ENCODE measurements at places on chromosomes 11 and 22.

DNA sequence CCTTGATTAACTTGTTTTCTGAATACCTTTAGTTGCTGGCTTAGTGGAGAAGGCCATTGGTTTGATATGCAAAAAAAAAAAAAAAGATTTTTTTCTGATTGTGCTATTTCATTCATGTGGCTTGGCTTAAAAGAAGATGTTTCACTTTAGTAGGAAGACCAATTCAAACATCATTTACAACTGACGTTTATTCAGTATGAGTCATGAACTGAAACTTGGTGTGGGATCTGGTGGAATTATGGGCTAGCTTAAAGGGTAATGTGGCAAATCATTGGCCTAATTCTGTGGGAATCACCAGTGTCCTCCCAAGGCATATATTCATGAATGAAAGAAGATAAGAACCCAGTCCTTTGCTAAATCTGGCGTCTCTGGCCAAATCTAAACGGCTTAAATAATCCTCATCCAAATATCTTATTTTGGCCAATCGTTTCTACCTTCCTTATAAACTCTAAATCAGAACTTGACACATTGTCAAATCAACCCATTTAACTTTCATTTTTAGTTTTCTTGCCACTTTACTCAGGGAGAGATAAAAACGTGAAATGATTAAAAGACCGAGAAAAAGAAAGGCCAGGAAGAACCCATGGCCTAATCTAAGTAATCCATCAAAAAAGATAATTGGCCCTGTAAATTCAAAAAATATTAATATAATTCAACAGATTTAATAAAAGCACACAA, 77.0 kb downstream of the DDIAS start:
- no peak for DNase-seq

GRCh38 chr22:46075764-46076531, 74.4 kb upstream of the PPARA start:
- no peak for DNase-seq

- no peak for DNase-seq
Measured at GRCh38 chr11:35632301-35632700, 14.0 kb downstream of the FJX1 start.

GRCh38 chr11:59272771-59273372, 60.1 kb upstream of the MPEG1 start:
- DNase-seq = no peak

DNA sequence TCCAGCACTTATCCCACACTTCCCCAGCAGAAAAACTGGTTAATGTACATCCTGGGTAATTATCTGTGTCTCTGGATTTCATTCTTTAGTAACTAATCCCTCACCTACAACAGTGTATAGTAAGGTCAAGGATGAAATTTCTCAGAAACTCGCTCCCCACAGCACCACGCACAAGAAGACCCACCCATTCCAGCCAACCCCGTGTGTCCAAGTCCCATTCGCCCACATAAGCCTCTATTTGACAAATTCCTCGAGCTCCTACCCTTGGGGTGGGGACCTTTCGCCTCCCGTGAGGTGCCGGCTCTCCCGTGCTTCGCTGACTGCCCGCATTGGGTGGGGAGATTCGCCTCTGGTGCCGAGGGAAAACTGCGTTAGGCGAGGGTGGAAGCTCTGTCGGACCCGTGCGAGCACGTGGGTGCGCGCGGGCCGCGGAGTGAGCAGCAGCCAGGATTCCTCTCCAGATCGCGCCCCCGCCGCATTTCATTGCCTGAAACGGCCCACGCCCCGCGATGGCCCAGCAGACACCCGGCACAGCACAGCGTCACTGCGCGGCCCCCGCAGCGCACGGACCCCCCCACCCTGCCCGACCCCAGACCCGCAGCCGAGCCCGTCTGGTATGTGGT, 866 bp downstream of the EXPH5 start:
- DNase-seq = no peak

DNA sequence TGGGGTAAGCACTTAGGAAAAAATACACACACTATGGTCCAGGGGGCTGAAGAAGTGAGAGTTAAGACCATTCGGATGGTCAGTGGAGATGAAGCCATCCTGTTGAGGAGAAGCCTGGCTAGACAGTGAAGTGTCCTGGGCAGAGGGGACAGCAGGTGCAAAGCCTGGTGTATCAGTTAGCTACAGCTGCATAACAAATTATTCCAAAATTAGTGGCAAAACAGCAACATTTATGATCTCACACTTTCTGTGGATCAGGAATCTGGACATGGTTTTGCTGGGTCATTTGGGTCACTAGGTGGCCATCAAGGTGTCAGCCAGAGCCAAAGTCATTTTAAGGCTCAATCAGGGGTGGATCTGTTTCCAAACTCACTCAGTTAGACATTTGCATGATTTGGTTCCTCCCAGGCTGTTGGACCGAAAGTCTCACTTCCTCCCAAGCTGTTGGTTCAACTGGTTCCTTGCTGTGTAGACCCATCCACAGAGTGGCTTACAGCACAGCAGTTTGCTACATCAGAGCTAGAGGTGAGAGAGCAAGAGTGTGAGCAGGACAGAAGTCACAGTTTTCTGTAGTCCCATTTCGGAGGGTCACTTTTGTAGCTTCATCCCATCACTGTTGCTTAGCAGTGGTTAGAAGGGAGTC, 80.1 kb upstream of the ALX4 start:
- no peak for DNase-seq

GRCh38 chr22:42388130-42388797, 43.9 kb downstream of the NFAM1 start:
- DNase-seq = peak; percentile 82

- no peak for DNase-seq
Measured at GRCh38 chr11:121582296-121582695, 129.5 kb upstream of the SORL1-AS1 start.

DNA sequence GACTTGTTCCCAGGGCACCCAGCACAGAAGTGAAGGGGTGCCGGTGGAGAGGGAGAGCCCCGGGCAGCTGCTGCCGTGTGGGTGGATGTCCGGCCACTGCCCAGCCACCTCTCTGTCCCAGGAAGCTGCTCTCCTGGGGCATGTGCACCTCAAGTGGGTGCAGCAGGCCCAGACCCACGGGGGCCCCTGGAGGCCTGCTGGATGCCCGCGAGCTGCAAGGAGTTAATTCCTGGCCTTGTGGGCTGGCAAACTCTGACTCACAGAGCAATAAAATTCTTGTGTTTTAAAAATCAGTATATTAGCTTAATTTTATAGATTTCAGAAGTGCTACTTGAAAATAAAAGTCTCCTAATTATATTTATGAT, 37.4 kb upstream of the KCNQ1OT1 start:
- DNase-seq = no peak

DNA sequence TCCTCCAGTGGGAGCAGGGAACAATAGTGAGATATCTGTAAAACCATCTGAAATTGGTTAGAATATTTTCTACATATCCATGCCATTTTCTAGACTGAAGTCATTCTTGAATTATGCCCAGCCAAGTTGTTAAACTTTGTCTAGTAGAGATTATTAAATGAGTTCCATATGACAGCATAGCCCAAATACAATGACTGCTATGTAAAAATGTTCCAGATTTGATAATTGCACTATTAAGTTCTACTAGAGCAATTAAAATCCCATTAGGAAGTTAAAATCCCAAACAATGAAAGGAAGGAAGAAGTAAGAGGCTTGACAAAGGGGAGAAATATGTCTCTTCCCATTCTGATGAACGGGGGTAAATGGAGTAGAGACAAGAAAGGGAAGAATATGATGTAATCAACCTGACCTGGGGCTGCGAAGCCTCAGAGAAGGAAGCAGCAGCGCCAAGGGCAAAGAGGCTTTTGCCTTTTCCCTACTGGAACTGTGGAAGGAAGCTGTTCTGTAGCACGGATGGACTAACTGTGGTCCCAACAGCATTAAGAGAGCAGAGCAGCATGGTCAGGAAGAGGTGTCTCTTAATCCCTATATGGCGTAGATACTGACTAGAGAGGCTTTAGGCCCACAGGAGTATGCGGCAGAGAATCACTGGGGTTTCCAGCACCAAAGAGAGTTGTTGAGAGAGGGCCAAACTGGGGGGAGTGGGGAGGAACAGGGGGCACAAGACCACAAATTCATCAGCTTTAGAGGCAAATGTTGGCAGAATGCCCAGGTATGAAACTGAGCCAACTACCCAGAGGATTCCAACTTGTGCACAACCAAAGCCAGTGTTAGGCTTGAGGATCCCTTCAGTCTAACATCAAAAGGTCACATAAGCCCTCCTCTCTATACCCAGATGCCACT, 26.7 kb downstream of the RRP8 start:
- no peak for DNase-seq

DNA sequence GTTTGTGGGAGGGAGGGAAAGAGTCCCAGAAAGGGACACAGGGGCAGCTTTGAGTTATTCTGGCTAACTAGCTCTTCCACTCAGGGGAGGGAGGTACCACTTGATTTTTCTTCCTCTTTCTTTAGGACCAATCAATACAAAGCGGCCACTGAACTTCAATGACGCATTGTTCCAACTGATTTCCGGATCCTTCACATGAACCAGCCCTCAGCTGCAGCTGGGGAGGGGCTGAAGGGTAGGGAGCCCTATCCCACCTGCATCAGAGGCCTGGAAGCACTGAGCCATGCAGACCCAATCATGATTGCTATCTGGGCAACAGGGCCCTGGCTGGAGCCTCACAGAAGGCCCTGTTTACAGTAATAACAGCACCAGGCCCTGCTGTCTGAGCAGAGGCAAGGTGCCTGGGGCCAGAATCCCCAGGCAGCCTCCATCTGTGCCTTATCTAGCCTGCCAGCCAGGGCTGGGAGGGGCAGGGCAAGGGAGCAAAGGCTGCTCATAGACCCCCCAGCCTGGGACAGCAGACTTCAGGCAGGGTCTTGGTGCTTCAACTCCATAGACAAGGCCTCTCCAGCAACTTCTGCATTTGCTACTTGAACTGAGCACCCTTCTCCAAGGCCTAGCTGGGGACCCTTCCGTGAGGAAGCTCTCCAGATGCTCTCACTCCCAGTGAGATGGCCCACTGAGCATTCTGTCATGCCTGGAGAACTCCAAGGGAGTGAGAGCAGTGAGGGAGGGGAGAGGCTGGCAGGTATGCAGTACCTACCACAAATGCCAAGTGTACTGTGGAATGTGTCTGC, 22.5 kb downstream of the CLPB start:
- peak; percentile 79 for DNase-seq

- DNase-seq = no peak
Measured at GRCh38 chr11:103731670-103732069, 304.8 kb upstream of the DDI1 start.

DNA sequence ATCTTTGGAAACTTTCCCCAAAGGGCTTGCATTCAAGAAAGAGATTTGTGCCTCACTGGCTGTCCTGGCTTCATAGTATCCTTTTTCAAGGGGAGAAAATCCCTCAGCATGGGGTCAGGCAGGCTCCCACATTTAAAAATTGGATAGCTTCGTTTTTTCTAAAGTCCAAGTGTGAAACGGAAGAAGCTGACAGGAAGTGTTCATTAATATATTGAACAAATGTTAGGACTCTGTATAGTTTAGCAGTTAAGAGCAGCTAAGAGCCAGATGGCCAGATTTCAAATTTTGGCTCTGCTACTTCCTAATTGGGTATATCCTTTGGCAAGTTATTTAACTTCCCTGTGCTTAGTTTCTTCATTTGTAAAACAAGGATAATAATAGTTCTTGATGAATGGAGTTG, 354.9 kb upstream of the FAT3 start:
- no peak for DNase-seq

DNA sequence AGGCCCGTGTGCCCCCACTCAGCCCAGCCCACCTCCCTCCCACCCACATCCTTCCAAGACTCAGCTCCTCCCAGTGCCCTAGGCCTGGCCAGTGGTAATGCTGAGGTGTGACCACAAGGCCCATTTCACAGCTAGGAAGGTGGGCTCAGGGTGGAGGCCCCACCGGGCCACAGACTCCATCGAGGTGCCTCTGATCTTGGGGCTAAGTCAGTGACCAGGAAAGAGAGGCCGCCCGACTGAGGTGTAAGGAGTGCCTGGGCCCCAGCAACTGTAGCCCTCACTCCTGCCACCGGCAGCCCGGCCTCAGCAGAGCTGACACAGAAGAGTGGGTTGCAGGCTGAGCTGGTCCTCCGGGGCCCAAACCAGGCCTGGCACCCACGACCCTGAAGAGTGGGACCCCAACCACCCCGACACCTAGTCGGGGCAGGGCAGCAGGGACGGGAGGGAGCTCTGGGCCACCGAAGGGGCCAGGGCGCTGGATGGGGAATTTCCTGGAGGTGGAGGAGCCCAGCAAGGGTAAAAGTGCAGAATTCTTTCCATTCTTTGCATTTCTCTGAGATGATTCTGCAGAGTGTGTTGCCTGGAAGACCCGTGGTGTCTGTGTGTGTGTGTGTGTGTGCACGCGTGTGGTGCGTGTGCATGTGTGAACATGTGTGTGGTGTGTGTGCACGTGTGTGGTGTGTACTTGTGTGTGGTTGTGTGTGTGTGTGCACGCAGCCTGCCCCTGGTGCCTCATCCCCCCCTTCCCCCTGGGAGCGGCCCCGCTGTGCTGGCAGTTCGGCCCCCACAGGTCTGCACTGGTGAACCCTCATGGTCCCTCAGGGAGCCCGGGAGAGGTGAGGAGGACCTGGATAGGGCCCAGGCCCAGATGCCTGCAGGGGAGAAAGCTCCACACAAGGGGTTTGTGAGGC, 8.3 kb upstream of the PIM3 start:
- DNase-seq = no peak

- no peak for DNase-seq
Measured at GRCh38 chr11:32098142-32098903, 7.4 kb downstream of the RCN1 start.

GRCh38 chr11:64717268-64717578, 5.8 kb downstream of the NRXN2 start:
- DNase-seq = no peak

DNA sequence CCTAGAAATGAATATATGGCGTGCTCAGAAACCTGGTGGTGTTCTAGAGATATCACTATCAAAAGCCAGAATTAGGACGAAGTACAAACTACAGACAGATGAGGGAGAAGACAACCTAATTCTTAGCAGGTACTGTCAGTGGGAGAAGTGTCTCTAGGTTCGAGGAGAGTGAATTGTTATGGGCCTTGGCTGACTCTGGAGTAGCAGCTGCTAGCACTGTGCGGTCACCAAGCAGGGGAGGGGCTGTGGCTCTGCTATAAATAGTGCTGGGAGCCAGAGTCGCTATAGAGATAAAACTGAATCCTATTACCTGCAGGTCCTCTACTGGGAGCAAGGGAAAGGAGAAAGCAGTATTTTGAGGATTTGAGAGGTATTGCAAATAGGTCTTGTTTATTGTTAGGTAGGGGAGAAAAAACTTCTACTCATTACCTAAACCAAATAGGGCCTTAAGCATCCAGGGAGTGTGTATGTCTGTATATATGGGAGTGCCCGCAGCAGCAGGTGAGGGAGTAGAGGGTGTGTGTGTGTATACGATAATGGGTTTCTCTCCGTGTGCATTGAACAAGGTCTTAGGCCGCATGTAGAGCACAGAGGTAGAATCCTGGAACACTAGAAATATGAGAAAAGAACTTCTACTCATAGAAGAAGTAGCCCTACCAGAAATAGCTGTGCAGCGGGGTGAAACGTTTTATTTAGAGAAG, 2.2 kb downstream of the MADD start:
- DNase-seq = no peak

GRCh38 chr11:17296852-17297559, 20.5 kb downstream of the NUCB2 start:
- DNase-seq = no peak

- no peak for DNase-seq
Measured at GRCh38 chr11:98185245-98185644, 835.5 kb upstream of the CNTN5 start.
